SHP77 treated with DMSO at 0.1 percent for 48 hours (cell line): ENCODE measurements at places on chromosomes 3 and 15.

DNA sequence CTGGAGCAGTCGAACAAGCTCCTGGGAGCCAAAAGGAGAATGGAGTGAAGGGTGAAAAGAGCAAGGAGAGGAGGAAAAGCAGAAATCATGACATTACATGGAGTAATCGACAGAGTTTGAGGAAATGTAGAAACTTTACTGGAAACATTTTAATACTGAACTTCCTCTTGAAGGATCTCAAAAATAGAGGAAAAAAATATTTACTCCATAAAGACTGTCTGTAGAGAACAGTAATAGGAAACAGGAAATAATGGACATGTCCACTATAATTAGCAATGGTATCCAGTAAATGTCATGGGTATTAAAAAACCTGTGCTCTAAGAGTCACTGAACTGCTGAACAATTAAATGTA lies 53.0 kb downstream of the TBC1D2B start:
- DNase-seq = no peak

DNA sequence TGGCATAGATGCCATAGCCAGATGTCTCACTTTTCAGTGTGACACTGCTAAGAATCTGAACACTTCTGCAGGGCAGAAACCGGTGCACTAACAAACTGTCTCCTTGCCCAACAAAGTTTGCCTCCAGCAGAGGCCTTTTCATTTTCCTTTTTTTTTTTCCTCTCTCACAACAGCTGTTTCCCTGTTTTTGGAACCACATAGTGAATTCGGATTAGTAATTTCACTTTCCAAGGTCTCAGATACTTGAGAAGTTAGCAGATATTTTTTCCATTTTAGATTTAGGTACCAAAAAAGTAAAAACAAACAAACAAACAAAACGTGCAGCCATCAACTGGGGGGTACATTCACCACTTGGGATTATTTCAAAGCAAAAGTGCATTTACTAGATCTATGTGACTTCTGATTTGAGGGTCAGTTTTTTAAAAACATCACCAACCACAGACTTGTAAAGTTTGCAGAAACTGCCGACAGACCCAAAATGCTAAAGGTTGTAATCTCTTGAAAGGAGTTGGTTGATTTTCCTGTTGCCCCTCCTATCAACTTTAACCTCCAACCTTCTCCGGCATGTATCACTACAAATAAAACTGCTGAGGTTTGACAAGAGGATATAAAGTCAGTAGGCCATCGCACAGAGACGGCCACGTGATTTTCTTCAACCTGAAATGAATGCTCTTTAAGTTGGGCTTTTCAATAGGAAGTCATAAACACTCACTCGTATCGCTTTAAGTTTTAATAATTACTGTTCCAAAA lies 169.1 kb downstream of the CDIN1 start:
- DNase-seq = no peak

GRCh38 chr15:94360251-94360685 lies 128.9 kb downstream of the MCTP2 start:
- DNase-seq = no peak

- DNase-seq = no peak
These were observed 4.7 kb upstream of the EBLN2 start for GRCh38 chr3:73056845-73057150.

- DNase-seq = no peak
These were observed 74.3 kb upstream of the CTXND1 start for GRCh38 chr15:80326270-80326669.

- DNase-seq = no peak
These were observed 35.4 kb downstream of the ARHGAP31 start for GRCh38 chr3:119329551-119329950.

DNA sequence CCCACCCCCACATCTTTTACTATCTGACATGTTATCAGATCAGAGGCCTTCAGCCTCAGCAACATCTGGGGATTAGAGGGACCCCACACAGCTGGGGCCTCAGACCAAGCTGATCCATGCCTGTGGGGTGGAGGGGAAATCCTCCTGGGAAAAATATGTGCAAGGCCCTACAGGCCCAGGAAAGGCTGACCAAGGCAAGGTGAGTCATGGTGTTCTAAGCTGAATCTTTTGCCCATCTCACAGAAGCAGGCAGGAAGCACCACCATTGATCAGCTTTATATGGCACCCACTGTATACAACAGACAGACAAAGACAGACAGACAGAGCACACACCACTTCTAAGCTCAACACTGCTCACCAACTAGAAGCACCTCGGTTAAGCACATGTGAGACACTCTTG lies 12.4 kb upstream of the PARP6 start:
- no peak for DNase-seq

GRCh38 chr15:23395832-23396231 lies 41.3 kb downstream of the GOLGA8S start:
- DNase-seq = no peak

DNA sequence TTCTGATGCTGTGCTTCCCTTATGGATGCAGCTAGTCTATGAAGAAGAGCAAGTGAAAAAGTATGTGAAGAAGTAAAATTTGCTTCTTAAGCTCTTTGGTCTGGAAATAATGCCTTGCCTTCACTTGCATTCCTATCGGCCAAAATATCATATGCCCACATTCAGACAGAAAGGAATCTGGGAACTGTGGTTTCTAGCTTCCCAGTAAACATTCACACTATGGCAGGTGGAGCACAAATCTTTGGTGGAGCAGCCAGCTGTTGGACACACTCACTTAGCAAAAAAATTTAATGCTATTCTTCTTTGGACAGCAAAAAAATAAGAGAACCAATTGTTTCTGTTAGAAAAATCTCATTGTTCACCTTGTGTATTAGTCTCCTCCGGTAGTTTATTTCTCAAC lies 12.3 kb upstream of the COL6A6 start:
- no peak for DNase-seq

DNA sequence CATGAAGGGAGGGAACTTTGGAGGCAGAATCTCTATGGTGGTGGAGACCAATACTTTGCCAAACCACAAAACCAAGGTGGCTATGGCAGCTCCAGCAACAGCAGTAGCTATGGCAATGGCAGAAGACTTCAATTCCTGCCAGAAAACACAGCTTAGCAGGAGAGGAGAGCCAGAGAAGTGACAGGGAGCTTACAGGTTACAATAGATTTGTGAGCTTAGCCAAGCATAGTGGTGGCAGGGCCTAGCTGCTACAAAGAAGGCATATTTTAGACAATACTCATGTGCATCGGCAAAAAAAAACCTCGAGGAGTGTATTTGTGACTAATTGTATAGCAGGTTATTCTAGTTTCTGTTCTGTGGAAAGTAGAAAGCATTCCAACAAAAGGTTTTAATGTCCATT lies 6.4 kb upstream of the CSTA start:
- DNase-seq = no peak

DNA sequence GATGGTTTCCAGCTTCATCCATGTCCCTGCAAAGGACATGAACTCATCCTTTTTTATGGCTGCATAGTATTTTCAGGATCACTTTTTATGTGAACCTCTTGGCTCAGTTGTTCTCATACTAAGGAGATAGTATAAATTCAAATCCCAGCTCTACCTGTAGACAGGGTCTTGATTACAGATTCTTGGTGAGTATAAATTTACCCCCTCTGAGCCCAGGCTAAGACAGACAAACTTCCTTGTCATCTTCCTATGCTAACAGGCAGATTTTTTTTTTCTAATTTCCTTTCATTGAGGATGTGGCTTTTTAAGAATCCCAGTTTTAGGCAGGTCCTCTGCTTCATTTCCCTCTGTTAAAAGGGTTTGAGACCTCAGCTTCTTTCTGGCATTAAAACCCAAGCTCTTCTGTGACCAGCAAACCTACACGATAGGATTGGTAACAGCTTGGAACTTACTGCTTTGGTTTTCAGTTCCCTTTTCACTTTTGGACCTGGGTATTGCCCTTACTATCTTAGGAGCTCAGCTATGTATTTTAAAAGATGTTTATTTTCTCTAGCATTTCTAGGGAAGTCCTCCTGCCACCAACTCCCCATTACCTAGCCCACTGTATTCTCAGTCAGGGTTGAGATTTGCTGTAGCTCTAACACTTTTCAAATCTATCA lies 72.5 kb downstream of the VPS8 start:
- no peak for DNase-seq

DNA sequence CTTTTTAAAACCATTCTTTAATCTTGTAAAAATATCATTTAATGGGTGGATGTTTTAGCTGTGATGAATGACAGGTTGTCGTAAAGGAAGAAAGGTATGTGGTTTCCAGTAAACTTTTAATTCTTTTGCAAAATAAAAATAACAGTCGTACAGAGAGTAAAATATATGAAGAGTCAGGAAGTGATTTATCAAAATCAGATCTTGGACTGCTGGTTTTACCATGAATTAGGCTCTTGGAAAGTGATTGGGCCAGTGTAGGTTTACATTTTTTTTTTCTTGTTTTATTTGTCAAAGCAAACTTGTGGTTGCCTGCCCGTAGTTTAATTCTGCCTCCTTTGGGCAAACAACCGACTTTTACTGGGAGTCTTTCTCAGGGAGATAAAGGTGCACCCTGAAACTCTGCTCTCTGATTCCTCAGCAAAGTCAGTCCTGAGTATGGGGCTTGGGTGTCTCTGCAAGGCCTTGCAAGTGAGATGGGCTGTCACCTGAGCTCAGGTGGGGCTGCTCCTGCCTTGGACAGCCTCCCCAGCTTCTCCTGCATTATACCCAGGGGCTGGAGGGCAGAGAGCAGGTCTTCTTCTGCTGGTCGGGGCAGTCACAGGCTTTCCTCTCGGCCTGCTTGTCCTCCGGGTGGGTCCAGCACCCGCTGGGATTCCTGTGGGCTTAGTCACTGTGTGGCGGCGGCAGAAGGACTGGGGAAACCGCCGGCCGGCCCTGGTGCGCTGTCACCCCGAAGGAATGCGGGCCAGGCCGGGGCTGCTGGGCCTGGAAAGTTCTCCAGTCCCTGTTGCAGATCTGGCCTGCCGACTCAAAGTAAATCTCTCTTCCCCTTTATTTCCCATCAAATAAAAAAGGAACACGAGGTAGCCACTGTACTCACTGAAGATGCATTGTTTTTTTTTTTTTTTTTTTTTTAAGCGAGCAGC lies 79.0 kb downstream of the IGF1R start:
- DNase-seq = no peak

DNA sequence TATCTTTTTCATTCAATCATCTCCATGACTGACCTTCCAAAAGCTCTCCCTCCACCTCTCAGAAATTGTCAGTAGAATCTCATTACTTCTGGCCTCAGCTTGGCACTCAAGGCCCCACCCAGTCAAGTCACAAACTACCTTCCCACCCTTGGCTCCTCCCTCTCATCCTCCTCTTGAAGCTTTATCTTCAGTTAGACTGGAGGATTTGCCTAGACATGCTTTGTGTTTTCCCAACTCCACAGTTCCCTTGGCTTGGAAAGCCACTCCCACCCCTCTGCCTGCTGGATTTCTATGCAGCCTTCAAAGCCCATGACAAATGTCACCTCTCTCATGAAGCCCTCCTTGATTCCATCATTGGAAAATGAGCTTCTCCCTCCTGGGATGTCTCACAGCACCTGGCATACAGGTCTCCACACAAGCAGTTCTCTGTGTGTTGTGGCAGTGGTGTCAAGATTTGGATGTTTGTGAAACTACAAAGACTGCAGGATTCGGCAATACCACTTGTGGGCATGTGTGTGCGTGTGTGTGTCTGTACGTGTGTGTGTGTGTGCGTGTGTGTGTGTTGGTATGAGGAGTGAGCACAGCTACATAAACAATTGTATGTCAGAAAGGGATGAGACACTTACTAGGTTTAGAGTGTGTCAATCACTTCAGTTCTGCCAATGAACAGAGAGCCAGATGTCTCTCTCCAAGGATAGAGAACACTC lies 45.3 kb upstream of the VPS8 start:
- DNase-seq = no peak

DNA sequence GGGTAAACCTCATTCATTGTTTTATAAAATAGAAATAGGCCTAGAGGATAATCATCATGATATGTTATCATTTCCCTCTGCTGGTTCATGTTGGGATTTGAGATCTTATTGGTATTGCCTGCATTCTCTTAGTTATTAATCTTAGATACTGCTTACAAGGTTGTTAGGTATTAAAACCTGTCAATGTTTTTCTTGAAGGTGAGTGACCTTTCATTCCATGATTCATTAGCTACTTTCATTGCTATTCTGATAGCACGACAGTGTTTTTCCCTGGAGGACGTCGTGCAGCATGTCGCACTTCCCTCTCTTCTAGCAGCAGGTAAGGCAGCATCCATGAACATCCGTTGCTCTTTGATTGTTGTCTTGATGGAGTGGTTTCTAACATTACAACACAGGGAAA lies 17.1 kb downstream of the P2RY12 start:
- no peak for DNase-seq

- no peak for DNase-seq
These were observed 101.2 kb upstream of the ETV5 start for GRCh38 chr3:186209810-186210752.

GRCh38 chr3:148233403-148233802 lies 464.3 kb upstream of the AGTR1 start:
- DNase-seq = no peak

DNA sequence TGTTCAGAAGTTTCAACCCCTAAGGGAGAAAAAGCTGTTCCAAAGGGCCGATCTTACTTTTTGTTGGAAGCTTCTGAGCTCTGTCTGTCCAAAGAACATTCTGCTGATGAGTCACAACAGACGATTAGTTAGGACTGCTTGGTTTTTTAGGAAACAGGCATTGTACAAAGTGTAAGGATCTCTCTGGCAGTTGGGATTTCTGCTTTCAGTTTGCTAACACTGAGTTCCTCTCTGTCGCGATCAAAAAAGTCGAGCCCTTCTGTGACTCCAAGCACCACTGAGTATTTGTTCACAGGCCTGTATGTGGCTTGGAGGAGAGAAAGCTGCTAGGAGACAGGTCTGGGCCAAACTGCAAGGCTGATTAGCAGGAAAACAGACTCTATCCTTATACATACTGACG lies 91.8 kb upstream of the PFN2 start:
- DNase-seq = no peak

DNA sequence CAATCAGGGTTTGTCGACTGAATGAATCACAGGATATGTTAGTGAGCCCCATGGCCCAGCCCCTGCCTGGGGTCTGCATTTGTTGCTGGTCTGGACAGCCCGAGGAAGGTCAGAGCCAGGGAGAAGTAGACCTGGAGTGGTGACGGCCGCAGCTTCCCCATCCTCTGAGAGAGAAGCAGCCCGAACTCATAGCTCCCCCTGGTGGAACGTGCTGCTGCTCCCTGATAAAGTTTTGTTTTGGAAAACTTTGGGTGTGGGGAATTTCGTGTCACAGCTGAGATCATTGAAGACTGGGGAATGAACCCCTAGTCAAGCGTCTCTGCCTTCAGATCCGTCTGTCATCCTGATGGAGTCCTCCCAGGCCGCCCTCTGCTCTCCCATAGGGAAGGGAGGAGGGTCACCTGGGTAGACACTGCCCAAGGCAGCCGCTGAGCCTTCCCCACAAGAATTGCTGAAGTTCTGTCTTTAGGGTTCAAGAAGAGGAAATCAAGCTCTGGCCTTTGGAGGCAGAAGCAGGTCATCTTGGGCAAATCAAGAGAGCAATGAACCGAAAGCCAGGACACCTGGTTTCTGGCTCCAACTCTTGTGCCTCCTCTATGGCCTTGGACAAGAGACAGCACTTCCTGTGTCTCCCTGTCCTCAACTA lies 60.5 kb downstream of the GLDN start:
- DNase-seq = no peak
